ENCODE measurements at places on chromosomes 12 and 14. TPM values are rescaled to one million over a fixed set of nuclear protein-coding genes. Genes with fewer than 3 reads are reported as not detected.

RNF212B gene
- polyA plus RNA-seq: 0.72 TPM

HOXC10 gene
- polyA plus RNA-seq: not detected

CLEC14A gene
- 0.49 TPM for polyA plus RNA-seq

HVCN1 gene
- 3.8 TPM for polyA plus RNA-seq

EPYC gene
- polyA plus RNA-seq: not detected

GYS2 gene
- polyA plus RNA-seq: not detected

Measured in cardiac muscle cell (in vitro differentiated cells and primary cell).